ENCODE measurements at places on chromosomes 2 and 18. TPM values are rescaled to one million over a fixed set of nuclear protein-coding genes. Genes with fewer than 3 reads are reported as not detected.

DNA sequence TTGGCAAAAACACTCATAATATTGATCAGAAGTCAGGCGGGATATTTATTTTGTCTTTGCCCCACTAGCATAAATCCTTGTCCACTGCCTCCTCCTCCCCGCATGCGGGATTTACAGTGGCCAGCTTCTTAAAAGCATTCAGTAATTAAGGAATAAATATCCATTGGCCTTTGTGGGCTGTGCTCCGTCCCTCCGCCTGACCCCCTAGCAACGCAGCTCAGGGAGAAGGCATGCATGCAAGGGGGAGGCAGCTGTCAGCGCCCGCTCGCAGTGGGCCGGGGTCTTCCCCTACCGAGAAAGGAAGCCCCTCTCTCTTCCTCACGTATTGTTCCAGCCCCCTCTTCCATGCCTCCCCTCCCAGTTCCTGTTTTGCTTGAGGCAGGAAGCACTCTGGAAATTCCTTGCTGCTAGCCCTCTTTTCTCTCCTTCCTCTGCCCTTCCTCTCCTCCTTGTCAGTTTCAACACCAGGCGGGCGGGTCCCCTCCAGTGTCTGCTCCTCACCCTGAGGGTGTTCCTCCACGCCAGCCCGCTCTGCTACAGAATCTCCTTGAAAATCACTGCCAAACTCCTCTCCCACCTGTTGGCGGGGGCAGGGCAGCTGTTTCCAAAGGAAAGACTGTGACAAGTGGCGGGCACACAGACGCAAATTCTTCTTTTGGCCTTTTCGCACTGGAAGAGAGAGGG is 60.1 kb downstream of the GBX2 start:
- no peak for DNase-seq

- peak; percentile 13 for DNase-seq
Observed at GRCh38 chr2:28445448-28446258, 50.2 kb upstream of the PLB1 start.

- no peak for DNase-seq
Observed at GRCh38 chr2:144660518-144661316, 140.8 kb upstream of the ZEB2 start.

- DNase-seq = no peak
Observed at GRCh38 chr2:66790651-66791181, 355.8 kb downstream of the MEIS1 start.

GRCh38 chr2:129812654-129813053 is 166.8 kb upstream of the RAB6C start:
- DNase-seq = no peak

- no peak for DNase-seq
Observed at GRCh38 chr18:39485696-39486095, 1920.1 kb upstream of the CELF4 start.

DNA sequence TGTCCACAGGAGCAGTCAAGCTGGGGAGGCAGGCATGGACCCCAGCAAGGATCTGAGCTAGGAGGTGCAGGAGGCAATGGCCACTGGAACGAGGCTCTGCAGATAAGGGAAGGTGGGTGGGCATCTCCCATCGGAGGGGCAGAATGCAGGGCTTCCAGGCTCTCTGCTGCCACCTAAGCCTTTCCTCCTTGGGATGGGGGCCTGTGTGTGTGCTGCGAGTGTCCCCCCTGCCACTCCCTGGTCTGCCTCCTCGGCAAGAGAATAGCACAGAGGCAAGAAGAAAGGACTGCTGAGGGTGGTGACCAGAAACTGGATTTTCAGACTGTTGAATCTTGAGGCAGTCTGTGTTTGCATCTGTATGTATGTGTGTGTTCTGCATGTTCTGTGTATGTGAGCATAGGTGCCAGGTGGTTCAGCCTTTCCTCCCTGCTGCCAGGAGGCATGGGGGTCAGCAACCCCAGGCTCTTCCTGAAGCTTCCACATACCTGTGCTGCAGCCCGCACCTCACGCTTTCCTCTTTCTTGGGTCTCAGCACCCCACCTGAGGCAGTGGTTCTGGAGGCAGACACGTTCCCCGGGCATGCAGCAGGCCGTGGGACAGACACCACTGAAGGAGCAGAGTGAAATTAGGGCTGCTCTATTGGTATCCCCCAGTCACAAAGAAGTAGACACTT is 86.7 kb downstream of the EPAS1 start:
- DNase-seq = no peak

DNA sequence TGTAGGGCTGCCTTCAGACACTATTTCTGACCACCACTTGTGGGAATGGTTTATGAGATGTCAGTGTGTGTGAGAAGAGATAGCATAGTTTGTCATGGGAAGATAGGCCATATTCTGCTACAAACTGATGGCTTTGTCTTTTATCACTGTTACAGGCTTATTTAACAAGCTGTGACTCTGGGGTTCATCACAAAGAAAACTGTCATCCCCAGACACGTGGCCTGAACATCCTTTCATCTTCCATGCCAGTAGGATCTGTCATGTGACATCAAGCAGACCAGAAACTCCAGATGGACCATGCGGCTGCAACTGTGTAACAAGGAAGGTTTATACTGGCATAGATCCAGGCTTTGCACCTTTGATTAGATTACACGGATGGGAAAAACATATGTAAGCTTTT is 128.6 kb upstream of the KCNH7 start:
- no peak for DNase-seq

DNA sequence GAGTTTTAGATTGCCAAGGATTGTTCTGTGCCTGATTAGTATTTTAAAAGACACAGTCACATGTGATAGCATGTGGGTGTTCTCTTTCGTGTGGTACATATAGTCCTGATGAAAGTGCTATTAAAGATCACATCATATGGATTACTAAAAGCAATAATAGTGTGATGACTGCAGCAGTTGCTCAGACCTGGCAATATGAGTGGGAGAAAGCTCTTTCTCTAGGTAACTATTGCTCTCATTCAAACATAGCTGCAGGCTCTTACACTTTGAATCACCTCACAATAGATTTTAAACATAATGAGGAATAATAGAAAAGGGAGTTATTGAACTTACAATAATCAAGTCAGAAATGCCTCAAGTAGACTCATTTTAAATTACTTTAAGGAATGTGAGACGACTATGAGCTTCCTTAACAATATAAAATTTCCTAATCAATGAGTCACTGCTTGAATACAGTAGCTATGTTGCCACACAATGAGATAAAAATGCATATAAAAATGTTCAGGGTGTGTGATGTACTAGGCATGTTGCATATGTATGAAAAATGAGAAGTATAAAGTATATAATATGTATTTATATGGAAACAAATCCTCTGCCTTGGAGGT is 452.1 kb downstream of the TMX3 start:
- no peak for DNase-seq

- no peak for DNase-seq
Observed at GRCh38 chr2:105768961-105769452, 24.3 kb downstream of the NCK2 start.

DNA sequence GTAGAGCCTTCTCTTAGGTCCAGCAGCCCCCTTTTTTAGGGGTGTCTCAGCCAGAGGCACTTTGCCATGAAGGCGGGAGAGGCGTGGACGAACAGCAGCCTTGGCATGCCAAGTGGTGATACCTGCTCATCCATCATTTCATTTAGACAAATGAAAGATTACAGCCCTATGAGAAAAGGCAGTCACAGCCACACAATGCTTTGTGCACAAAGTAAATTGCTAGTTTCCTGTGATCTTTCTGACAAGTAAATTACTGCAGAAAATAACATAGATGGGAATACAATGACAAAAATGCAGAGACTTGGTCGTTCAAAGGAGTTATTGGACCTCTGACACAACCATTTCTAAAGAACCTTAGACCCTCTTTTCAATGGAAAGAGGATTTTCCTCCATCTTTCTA is 94.9 kb downstream of the RND3 start:
- no peak for DNase-seq

DNA sequence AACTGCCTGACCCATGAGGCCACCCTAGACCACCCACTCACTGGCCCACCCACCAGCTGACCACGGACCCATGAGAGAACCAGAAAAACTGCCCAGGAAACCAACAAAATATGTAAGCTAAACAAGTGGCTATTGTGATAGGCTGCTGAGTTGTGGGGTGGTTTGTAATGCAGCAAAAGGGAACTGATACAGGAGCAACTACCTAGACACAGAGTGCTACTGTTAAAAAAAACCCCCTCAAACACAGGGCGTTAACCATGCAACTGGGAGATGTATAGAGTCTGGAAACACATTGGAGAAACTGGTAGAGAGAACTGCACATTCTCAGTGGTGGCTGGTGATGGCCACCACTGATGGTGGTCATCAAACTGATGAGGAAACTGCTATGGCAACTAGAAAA is 206.3 kb upstream of the GYPC start:
- DNase-seq = no peak

- DNase-seq = no peak
Observed at GRCh38 chr2:130319536-130319935, 23.2 kb upstream of the IMP4 start.

DNA sequence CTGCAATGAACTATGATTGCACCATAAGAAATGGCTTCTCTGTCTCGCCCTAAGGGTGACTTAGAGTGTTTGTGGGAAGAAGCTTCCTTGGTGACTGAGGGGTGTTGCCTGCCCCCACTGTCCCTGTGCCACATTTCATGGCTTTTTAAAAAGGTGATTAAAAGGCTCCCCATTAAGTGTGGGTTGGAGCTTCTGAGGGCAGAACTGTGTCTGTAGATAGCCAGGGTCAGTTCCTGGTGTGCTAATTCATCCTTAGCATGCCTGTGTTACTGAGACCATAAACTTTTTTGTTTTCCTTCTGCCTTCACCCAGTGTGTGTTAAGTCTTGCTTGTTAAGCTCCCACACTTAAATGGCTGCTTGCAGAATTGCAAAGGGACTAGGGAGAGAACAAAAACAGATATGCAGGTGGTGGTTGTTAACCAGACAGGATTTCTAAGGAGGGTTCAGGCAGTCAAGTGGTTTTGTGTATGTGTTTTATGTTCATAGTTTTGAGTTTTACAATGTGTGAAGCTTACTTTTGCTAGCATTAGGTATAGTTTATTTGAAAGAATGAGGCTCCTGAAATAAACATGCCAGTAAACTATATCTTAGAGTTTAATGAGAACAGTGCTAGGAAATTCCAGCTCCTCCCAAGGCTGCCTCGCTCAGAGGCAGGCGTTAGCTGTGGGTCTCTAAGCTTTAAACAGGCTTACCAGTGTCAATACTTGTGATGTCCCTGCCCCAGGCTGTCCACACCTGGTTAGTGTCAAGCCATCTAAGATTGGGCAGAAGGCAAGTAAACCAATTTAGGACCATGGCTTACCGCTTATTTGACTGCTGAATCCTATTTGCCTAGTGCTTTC is 14.5 kb downstream of the CERS6 start:
- no peak for DNase-seq

DNA sequence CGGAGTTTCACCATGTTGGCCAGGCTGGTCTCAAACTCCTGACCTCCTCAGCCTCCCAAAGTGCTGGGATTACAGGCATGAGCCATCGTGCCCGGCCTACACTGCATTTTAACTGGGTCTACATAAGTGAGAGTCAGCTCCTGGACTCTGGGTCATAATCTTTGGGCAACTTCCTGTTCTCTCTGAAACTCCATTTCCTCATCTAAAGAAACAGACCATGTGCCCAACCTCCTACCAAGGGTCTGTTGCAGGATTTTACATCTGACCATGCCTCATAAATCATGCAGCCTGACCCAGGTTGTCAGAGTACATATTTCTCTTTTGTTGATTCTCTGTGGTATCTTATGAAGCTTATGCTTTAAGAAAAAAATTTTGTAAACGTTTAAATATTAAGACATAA is 280.4 kb downstream of the ALPK2 start:
- no peak for DNase-seq

- DNase-seq = no peak
Observed at GRCh38 chr2:205352593-205352992, 329.7 kb upstream of the NRP2 start.

- no peak for DNase-seq
Observed at GRCh38 chr18:78696698-78697435, 282.8 kb upstream of the SALL3 start.

DNA sequence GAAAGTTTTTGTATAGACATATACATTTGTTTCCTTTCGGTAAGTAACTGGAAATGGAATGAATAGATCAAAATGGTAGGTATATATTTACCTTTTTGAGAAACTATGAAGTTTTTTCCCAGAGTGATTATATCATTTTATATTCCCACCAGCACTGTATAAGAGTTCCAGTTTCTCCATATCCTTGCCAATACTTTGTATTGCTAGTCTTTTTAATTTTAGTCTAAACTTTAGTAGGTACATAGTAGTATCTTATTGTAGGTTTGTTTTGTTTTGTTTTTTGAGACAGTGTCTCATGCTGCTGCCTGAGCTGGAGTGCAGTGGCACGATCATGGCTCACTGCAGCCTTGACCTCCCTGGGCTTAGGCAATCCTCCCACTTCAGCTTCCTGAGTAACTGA is 56.6 kb downstream of the AGPS start:
- no peak for DNase-seq

DNA sequence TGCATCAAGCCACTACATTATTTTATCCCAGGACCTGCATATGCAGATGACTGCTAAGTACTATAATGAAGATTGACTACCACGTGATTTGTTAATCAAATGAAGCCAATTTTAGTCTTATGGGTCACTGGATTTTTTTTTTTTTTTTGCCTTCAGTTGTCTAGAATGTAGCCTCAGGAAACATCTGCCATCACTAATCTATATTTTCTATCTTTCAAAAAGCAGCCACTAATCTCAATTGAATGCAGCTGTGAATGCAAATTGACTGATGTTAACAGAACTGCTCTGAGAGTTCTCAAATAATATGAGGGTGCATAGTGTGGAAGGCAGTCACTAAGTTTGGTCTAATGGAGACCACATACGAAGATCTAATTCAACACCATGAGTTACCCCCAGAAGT is 106.3 kb downstream of the ABCA12 start:
- DNase-seq = no peak

- no peak for DNase-seq
Observed at GRCh38 chr2:102508863-102509262, 35.8 kb downstream of the SLC9A4 start.

DNA sequence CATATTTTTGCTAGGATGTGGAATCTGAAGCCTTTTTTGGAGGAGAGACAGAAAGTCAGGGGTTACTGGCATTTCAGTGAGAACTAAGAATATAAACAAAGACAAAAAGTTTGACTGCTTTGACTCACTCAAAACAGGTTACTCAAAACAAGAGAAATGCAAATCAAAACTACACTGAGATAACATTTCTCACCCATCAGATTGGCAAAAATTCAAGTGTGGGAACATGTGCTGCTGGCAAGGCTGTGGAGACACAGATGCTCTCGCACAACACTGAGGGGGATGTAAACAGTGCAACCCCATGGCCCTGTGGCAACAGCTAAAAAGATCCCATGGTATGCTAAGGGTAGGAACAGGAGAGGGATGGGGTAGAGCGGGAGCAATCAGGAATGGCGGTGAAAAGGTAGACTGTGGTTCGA is 86.6 kb downstream of the DTNB start:
- no peak for DNase-seq

- no peak for DNase-seq
Observed at GRCh38 chr2:230781130-230781797, 68.6 kb downstream of the CAB39 start.

The MRO gene
- 0.94 TPM for total RNA-seq

The FAM237A gene
- not detected for total RNA-seq

The SLC9A2 gene
- total RNA-seq = 2.0 TPM

The PSMA8 gene
- total RNA-seq = not detected

The RAD51AP2 gene
- total RNA-seq = 0.47 TPM

The RAB6C gene
- total RNA-seq = 0.78 TPM

The CENPA gene
- total RNA-seq = 1.9 TPM

The PLEK gene
- 3.0 TPM for total RNA-seq

The TUBA3E gene
- total RNA-seq = not detected

Data from occipital lobe (tissue), 3 donors.